Gastroesophageal sphincter (tissue), 4 donors: ENCODE measurements at places on chromosomes 7 and 10.

DNA sequence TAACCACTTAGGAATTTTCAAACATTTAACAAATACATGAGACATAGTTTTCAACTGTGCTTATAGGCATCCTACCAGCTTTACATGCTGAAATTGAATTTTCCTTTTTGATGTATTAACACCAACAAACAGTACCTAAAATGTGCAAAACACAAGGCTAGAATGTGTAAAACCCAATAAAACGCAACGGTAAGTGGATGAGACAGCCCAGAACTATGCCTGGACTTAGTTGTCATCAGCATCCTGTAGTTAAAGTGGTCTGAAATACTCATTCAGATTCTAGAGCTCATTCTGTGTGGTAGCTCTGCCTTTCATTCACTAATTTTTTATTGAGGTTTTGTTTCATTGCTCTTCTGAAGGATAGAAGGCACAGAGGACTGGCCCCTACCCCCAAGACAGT is 137.1 kb downstream of the BMPER start:
- no peak for ATAC-seq

DNA sequence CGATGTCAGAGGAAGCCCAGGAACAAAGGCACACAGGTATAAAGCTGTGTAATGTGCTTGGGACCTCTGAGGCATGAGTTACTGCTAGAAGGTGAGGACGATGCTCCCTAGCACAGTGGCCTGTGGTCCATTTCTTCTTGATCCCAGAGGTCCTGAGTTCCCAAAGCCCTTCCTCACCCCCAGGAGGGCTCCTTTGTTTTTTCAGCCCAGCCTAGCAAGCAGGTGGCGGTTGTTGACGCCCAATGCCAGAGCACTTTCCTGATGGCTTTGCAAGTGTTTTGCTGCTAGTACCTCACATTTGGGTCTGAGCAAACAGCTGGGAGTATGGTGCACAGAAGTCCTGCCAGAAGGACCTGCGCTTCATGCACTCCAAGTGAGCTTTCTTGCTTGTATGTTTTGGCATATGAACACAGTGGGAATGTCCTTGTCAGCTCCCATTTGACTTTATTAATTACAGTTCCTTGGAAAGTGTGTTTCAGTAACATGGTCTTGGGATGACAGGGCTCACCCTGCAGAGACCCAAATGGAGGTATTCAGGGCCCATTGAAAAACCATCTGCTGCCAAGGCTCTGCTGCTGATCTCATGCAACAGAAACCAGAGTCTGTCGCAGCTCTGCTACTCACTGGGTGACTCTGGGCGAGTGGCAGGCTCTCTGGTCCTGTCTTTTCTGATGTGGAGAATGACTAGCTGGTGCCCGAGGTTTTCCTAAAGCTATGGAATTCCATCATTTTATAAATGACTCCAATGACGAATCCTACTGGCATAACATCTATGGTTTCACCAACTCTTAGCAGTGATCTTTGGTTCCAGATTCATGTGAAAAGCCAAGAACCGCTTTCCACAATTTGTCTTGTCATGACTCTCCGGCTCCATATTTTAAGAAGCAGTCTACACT is 134.9 kb downstream of the ARID5B start:
- peak; percentile 1 for ATAC-seq

DNA sequence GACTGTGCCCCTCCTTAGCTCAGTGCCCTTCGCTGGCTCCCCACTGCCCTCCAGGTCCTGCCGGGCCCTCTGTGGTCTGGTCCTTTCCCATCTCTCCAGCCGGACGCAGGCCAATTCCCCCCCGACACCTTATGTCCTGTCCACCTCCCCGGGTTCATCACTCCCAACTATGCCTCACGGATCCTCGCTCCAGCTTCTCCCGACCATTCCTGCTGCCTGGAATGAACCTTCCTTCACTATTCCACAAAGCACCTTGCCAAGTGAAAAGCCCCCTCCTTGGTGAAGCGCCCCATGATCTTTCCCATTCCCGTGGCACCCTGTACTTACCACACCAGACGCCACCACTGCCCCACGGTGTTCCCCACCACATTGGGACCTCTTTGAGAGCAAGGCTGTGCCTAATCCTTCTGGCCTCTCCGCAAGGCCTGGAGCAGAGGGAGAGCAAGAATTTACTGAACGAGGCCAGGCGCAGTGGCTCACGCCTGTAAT is 47.2 kb downstream of the TMEM270 start:
- ATAC-seq: no peak

GRCh38 chr10:10394933-10395658 is 622.6 kb upstream of the CELF2 start:
- no peak for ATAC-seq

GRCh38 chr7:41280491-41280890 is 422.4 kb downstream of the INHBA start:
- no peak for ATAC-seq

DNA sequence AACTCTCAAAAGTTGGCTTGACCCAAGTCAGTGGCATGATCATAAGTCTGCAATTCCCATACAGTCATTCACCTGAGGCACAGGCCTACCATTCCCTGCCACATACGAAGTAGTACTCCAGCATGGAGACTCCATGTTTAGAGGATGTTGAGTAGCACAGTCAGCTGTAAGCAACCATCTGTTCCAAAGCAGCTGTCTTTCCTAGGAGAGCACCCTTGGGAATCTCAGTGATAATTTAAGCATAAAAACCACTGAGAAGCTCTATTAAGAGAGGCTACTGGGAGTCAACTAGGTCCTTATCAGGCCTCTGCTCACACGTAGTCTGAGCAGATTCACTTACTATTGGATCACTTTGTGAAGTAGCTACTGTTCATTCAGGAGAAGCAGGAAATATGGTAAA is 61.6 kb upstream of the UNC5B start:
- no peak for ATAC-seq

GRCh38 chr10:110163192-110163773 is 44.1 kb upstream of the MXI1 start:
- no peak for ATAC-seq

DNA sequence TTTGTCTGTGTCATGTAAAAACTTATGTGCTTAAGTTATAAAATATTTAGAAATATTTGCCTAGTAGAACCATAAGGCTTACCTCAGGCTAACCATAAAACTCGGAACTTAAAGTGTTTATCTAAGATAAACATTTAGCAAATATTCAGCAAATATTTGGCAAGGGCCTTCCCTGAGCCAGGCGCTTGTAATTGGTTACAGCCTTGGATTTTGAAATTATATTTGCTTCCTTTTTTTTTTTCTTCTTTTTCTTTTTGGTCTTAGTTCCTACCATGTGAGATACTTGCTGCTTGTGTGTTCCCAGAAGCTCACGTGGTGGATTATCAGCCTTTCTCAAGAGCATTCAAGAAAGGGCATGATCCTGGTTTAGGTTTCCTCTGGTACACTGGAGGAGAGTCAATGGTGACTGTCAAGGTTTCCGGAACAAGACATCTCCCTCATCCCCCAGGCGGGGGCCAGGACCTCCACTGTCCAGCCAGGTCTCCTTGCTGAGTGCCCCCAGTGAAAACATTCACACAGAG is 5.2 kb upstream of the BRI3 start:
- peak; percentile 29 for ATAC-seq

DNA sequence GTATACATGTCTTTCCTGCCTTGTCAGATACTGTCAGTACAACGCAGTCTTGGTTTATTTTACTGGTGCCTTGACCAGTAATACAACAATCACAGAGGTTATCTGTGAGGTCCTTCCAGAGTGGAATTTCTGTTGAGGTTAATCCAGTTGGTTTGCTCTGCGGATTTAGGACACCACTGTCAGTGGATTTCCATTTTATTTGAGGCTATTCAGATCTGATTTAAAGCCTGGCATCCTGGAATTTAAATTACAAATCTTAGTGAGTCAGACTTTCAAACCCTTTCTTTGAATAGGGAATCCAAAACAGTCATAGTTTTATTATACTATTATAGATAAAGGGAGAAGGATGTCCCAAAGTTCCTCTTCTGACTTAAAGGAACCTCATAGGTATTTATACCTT is 40.5 kb downstream of the ANLN start:
- ATAC-seq: no peak

GRCh38 chr7:8109196-8110022 is 140.8 kb downstream of the GLCCI1 start:
- ATAC-seq: no peak

- no peak for ATAC-seq
Measured at GRCh38 chr7:107945332-107945731, 54.3 kb downstream of the DLD start.

DNA sequence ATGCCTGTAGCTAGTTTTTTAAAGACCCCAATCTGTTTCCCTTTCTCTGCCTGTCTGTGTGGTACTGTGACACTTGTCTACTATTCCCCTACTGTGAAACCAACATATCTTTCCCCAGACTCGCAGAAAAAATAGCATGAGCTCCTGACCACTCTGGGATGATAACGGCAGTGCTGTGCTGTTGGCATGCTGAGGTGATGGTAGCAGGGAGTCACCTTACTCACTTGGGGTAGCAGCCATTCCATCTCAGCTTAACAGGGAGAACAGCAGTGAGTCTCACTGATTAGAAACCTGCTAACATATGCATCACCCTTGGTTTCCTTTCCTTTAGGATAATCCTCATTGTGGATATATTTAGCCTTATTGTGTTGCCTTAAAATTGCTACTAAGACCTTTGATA is 469.6 kb upstream of the FZD8 start:
- ATAC-seq: no peak

- no peak for ATAC-seq
Measured at GRCh38 chr10:129328546-129328945, 138.5 kb upstream of the MGMT start.

- ATAC-seq: no peak
Measured at GRCh38 chr7:117916309-117916708, 43.1 kb upstream of the CTTNBP2 start.

DNA sequence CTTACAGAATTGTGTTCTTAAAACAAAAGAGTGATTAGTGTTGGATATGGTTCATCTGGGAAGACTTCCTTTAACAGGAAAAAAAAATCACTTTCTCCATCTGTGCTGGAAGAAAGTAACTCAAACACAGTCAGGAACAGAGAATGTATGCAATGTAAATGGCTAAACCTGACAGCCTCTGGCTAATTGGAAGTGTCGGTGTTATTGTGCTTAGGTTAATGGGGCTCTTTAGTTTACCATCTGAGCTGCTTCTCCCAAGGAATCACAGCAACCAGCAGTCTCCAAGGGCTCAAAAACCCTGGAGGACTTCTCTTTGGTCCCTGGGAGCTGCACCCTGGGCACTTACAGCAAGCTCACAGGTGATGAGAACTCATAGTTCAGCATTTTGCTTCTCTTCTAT is 724.5 kb downstream of the LRMDA start:
- no peak for ATAC-seq

DNA sequence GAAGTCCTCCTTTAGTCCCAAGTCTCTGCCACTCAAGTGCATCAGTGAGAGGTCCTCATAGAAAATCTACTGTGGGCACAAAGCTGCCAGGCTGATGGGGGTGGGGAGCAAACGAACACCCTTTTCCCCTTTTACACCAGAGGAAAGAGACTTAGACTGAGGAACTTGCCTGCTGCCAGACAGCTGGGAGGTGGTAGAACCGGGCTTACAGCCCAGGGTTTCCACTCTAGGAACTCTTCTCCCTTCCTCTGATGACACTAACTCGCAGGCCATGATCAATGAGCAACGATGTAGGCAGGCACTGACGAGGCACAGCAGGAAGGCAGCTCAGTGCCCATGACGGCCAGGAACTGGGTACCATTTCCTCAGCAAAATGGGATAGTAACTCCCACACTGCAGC is 11.0 kb upstream of the SH2D4B start:
- no peak for ATAC-seq

DNA sequence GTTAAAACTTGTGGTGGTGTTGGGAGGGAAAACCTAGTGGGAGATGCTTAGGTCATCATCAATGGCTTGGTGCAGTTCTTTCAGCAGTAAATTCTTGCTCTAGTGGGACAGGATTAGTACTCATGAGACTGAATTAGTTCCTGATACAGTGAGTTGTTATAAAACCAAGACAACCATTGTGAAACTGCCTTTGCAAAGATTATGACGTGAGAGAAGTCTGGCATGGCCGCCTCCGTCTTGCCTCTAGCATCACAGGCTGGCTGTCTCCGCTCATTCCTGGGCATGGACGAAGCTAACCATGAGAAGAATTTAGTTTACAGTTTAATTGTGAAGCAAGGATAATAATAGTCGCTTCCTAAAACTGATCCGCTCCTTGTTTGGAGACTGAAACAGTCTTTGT is 186.4 kb downstream of the KIF20B start:
- peak; percentile 39 for ATAC-seq

GRCh38 chr10:131310142-131310541 is 1.4 kb downstream of the TCERG1L start:
- no peak for ATAC-seq

DNA sequence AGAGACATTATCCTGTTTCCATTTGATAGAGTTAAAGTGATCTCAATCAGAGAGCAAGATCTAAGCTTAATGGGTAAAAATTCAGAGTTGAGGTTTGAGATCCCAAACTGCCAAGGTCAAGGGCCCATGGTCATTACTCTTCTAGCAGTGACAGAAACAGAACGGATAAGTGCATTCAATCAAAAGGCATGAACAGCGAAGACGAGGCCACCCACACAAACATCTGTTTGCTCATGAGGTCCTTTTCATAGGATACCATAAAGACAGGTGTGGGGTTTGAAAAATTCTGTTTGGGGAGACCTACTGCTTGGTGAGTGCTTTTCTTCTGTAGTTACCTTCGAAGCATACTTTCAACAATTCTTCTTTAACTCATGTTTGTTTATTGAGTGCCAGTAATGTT is 58.3 kb downstream of the SEMA3C start:
- ATAC-seq: no peak

- ATAC-seq: no peak
Measured at GRCh38 chr10:35834877-35835494, 192.9 kb upstream of the FZD8 start.

DNA sequence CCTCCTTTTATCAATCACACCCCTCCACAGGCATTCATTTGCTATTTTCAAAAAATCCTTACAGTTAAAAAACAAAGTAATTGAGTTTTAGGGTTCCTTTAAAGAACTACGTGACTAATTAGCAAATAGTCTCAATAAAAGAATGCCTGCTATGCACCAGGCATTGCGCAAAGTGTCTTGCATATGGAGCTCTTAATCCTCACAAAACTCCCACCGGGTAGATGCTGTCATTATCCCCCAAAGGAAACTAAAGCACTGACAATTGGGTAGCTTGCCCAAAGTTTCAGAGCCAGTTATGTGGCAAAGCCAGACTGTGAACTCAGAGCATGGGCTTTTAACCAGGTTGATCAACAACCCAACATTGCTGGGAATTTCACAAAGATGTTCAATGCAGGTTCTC is 305.7 kb downstream of the ELMO1 start:
- ATAC-seq: no peak

GRCh38 chr7:43876241-43876640 is 6.9 kb upstream of the MRPS24 start:
- ATAC-seq: no peak

- ATAC-seq: no peak
Measured at GRCh38 chr7:155814316-155815276, 2.3 kb upstream of the SHH start.
